CD4-positive, alpha-beta T cell treated with Interleukin-6 for 4 hours (primary cell): ENCODE measurements at places on chromosomes 12 and 14.

- DNase-seq = no peak
Observed at GRCh38 chr14:59207506-59207933, 19.1 kb downstream of the DAAM1 start.

- DNase-seq = no peak
Observed at GRCh38 chr12:51845482-51845881, 3.0 kb downstream of the FIGNL2 start.

GRCh38 chr12:12717586-12718380 is 615 bp downstream of the CDKN1B start:
- peak; percentile 44 for DNase-seq

- no peak for DNase-seq
Observed at GRCh38 chr12:41992022-41992421, 152.7 kb downstream of the GXYLT1 start.

DNA sequence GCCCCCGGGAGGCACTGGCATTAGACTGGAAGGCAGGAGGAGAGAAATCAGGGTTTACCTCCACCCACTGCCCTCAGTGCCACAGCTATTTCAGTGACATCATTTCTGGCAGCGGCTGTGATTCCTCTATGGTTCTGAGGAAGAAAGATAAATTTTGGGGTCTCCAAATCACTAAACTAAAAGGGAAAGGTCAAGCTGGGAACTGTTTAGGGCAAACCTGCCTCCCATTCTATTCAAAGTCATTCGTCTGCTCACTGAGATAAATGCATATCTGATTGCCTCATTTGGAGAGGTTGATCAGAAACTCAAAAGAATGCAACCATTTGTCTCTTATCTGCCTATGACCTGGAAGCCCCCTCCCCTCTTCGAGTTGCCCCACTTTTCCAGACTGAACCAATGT is 14.0 kb upstream of the CRY1 start:
- DNase-seq = no peak

DNA sequence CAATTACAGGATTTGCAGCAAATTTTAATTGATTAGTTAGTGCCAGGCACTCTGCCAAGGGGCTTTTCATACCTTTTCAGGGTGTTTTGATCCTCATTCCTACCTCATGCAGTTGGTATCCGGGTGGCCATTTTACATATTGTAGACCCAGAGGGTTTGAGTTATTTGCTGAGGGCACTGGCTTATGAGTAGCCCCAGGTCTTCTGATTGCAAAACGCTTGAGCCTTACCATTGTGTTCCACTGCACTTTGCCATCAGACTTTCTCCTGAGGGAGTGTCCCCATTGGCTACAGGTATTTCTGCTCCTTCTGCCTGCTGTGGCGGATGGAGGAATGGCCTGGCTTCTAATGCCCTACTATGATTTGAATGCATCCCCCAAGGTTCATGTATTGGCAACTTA is 257.8 kb upstream of the CRY1 start:
- no peak for DNase-seq

DNA sequence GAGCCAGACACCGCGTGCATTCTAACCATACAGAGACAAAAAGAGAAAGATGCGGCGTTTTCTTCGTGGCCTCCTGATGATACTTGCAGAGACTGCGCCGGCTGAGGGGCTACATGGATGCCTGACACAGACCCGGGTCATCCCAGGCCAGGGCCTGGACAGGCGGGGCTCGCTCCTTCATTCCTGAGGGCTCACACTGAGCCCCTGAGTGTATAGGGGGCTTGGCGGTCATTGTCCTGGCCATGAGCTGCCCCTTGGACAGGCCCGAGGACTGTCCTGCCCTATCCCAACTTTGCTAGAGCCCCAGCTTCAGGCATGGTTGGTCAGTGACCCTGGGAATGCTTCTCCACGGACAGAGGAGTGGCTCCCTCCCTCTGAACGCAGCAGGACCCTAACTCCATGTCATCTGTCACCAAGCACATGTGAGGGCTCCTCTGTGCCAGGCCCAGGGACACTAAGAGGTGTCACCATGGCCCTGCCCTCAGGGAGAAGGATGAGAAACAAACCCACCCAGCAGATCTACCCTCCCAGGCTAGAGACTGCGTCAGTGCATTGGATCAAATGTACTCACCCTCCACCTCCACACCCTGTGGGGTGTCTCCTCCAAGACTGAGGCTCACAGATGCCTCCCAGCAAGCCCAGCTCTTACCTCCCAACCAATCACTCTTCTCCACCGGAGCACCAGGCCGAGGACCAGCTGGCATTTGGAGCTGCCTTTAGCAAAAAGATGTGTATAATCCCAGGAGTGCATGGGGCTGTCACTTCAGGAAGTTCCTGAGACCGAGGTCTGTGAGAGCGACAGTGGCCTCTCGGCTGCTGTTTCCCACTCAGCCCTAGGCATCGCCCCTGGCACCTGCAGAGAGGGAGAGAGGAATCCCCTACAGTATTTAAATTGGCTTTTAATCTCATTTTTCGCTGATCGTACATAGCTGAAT is 102.7 kb downstream of the DICER1 start:
- DNase-seq = no peak

GRCh38 chr14:48035836-48036235 is 360.4 kb upstream of the MDGA2 start:
- DNase-seq = no peak

DNA sequence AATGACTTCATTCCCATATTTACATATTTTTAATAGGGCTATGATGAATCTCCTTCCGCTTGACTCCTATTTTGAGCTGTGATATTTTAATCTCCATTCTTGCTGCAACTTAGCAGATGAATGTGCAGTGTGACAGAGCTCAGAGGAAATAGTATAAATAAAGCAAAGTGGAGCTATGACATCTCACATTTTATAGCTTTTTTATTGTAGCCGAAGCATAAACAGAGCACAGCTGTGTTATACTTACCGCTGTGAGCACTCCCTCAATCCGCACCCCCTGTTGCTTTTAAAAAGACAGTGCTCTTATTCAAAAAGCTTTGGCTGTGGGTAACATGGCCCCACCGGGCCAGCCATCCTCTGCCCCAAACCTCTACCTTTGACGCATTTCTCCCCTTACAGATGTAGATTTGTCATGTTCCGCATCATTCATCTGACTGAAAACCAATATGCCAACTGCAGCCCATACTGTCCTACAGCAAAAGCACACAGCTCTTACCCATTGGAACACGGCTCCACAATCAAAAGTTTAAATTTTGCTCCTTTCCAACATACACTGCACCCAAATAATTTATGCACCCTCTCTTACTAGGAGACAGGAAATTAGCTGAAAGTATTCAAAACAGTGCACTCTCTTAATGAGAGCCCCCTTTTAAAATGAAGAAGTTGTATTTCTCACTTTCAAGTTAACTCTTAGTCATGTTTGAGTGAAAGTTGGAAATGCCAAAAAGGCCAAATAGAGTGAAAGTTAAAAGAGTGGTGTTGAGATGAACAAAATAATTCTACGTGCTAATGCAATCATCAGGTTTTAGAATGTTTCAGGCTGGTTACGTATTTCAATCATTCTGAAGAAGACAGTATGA is 429.3 kb upstream of the SOX5 start:
- DNase-seq = no peak
